ENCODE measurements at places on chromosomes 5 and 9.

DNA sequence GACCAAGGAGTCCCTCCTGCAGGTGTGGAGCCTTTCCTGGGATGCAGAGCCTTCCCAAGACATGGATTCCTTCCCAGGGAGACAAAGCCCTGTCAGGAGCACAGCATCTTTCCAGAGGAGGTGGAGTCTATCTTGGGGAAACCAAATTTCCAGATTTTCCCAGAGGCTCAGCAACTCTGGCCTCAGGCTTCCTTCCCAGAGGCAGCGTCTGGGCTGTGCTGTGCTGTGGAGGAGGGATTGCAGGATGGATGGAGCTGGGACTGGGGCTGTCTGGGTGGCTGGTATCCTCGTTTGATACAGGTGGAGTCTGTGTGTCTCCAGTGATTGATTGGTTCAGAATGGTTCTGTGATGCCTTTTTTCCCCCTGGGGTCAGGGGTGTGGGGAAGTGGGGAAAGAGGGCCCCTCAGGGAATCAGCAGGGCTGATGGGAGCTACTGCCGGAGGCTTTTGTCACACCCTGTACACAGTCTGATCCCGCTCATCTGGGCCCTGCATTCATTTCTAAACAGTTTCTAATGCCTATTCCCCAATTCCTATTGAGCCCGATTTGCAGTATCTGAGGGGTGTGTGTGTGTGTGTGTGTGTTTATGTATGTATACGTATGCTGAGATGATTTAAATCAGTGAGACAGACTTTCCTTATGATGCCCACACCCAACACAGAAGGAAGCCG is 16.0 kb downstream of the OR13J1 start:
- DNase-seq = no peak

- DNase-seq = no peak
These were observed 8.3 kb downstream of the ATOX1 start for GRCh38 chr5:151750121-151750520.

- no peak for DNase-seq
These were observed 850 bp downstream of the RRAGA start for GRCh38 chr9:19049917-19050636.

DNA sequence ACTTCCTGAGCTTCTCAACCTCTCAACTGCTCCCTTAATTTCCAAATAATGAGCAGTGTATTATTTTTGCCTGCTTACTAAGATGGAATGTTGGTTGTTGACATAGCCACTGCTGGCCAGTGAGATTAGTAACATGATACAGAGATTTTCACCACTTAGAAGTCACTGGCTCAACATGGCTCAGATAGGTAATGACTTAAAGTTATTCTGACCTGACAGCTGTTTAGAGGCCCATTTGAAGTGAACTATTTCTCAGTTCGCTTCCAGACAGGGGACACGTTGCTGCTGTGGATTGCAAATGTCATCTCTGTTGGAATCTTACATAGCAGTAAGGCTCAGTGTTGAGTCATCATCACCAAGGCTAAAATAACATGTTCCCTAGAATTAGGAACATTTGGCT is 490.2 kb downstream of the TLE4 start:
- no peak for DNase-seq

DNA sequence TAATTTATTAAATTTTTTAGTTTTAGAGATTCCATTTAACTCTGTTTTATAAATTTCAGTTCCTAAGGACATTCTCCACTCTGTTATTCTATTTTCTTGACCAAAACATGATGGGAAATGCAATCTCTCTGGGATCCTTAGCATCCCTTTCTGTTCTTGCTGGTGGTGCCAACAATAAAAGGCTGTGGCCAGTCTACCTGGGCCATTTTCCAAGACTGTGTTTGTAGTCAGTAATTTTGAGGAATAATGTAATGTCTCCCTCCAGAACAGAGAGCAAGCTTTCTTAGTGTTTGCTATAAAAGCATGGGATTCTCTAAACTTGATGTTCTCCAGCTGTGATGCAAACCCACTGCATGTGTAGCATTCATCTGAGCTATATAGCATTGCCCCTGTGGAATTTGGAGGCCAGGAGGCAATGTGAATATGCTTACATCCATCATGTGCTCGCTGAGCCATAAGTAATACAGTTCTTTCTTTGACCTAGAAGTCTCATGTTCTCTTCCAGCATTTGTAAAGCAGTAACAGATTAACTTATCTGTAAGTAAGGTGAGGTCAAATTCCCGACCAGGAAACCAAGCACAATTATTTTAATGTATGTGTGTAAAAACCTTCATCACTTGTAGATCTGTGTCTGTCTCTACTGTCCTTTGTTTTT is 211.5 kb upstream of the TAS2R1 start:
- no peak for DNase-seq

- DNase-seq = no peak
These were observed 195.9 kb upstream of the VLDLR start for GRCh38 chr9:2425676-2426075.

- DNase-seq = no peak
These were observed 1666.1 kb upstream of the WWC1 start for GRCh38 chr5:166625210-166625865.

GRCh38 chr9:108521063-108521590 is 334.7 kb downstream of the ACTL7B start:
- DNase-seq = no peak

- DNase-seq = no peak
These were observed 45.3 kb upstream of the CDK5RAP2 start for GRCh38 chr9:120625222-120625621.
